ENCODE measurements at places on chromosomes 1 and 21.

- no peak for DNase-seq
These were observed 79.8 kb upstream of the IPO9 start for GRCh38 chr1:201749059-201749690.

- DNase-seq: no peak
These were observed 270.3 kb downstream of the RWDD3 start for GRCh38 chr1:95504321-95504720.

- DNase-seq: no peak
These were observed 10.9 kb downstream of the KRTAP22-2 start for GRCh38 chr21:30579346-30579745.

GRCh38 chr1:208078752-208079151 lies 165.4 kb downstream of the PLXNA2 start:
- DNase-seq: no peak

- no peak for DNase-seq
These were observed 146.1 kb downstream of the EDEM3 start for GRCh38 chr1:184608581-184608980.

- no peak for DNase-seq
These were observed 41.9 kb downstream of the UBE2G2 start for GRCh38 chr21:44759628-44760285.

GRCh38 chr21:25872271-25872670 lies 137.5 kb downstream of the GABPA start:
- no peak for DNase-seq

- DNase-seq: no peak
These were observed 827 bp downstream of the FMN2 start for GRCh38 chr1:240092301-240093119.

GRCh38 chr1:147434921-147435320 lies 106.4 kb upstream of the BCL9 start:
- no peak for DNase-seq

GRCh38 chr1:167207940-167208623 lies 12.6 kb upstream of the POU2F1 start:
- DNase-seq: no peak

GRCh38 chr1:229344139-229344538 lies 1.3 kb upstream of the CCSAP start:
- no peak for DNase-seq

DNA sequence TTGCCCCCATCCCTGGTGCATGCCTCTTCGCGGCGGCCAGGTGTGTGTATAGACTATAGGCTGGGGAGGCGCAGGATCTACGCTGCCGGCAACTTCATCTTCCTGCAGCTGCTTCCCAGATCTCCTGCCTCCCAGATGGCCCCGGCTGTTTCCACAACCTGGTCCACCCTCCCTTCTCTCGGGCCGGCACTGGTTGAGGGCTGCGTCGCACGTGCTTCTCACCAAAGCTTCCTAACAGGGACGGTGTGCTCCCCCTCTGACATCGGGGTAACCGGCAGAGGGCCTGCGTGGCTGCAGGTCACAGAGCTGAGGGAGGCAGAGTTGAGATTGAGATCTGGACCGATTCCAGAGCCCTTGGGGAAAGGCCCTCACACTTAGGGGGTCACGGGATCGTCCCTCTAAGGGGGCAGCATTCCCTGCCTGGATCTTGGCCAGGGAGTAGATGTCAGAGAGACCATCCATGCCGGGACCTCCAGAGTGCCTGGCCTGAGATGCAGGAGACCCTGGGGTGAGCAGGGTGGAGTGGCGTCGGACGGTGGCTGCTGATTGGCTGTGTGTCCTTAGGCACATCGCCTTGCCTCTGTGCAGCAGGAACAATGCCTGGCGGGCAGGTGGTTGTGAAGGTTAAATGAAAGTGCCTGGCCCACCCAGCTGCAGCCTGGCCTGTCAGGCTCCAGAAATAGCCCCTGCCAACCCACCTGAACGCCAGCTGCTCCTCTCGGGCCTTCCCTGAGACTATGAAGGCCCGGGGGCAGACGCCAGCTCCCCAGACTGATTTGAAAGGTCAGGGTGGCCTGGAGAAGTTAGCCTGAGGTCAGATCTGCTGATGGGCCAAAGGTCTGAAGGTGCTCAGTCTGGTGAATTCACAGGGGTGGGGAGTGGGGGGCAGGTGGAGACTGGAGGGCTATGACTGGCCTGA lies 6.1 kb upstream of the MASP2 start:
- peak; percentile 87 for DNase-seq

DNA sequence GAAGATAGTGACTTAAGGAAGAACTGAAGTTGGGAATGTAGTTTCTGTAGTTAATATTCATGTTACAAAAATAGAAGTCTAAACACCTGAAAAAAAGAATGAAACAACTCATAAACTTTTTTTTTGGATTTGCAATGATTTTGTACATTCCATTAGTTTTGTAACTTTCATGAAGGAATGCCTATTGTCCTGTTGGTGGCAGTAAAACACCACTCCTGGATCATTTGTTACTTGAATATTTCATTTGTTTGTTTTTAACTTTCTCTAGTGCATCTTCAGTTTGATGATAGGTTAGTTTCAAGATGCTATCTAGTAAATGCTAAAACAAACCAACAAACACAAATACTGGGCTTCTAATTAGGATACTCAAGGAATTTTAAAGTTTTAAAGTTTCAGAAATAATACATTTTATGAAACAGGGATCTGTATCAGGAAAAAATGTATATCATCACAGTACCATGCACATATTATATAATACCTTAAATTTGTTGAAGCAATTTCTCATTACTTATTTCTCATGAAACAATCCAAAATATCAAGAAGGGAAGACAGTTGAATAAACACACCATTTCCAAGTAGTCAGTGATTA lies 229.7 kb upstream of the CACYBP start:
- DNase-seq: no peak

- no peak for DNase-seq
These were observed 36.0 kb downstream of the EBNA1BP2 start for GRCh38 chr1:43135857-43136781.

DNA sequence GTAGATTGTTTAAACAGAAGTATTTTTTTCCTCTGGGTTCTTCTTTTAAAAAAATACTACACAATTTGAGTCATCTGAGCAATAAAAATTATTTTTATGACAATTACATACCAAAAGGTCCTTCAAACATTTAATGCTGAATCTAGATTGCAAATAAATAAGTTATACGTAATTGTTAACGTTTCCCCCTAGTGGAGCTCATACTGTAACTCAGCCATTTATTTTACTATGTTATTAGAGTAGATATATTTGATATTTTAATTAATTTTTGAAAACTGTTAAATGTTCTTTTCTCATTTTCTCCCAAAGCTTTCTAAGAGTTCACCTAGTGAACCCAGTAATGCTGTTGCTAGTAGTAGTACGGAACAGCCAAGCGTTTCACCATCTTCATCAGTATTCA lies 33.5 kb downstream of the ZMYM1 start:
- no peak for DNase-seq

DNA sequence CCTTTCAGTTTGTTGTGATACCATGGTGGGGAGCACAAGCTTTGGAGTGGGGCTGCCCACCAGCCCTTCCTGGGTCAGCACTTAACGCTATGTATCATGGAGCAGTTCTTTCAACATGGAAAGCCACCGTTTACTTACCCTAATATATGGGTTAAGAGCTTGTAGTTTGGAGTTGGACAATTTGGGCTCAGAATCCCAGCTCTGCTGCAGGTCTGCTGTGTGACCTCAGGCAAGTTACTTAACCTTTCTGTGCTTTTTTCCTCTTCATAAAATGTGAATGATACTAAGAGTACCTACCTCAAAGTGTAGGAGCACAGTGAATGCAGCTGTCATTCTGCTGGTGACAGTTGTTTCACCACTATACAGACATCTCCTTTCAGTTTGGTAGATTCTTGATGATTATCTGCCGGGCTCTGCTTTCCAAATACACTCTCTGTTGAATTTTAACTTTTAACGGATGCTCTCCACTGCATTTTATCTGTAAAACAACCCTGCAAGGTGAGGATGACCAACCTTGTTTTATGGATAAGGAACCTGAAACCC lies 23.8 kb downstream of the ALPL start:
- DNase-seq: no peak

DNA sequence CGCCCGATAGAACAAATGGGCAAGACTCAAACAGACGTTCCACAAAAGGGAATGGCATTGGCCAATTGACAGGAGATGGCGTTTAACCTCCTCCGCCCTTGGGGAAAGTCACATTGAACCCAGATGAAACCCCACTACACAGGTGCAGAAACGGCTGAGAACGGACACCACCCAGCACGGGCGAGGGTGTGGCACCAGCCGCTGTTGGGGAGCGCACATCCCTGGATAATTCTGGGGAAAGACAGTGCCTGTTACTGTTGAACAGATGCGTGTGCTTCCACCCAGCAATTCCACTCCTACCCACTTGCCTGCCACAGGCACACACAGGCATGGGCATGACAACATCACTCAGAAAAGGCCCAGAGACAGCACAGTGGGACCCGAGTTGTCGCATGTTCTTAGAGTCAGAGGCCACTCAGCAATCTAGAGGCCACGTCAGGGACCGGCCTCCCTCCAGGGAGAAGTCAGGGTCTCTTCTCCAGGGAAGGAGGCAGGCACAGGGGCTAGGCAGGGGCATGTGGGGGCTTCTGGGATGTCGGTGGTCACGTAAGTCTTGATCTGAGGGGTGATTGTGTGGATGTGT lies 15.2 kb downstream of the PRXL2B start:
- no peak for DNase-seq

GRCh38 chr1:111154021-111154999 lies 14.3 kb downstream of the CEPT1 start:
- DNase-seq: no peak

DNA sequence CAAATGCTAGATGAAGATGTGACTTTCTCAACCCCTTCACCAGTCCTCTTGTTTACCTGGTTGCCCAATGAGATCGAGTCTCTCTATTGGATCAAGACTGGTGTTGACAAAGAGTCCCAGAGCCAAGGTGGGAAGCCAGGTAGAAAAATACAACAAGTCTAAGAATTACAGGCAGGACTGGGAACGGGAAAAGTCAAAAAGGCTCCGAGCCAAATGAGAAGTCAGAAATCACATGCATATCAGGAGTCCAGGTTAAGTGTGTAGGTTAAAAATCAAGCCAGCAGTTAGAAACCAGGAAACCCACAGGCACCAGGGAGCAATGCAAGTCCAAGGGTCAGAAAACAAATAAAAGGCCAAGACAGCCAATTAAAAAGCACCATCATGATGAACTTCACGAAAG lies 27.4 kb upstream of the DUSP23 start:
- no peak for DNase-seq

GRCh38 chr1:220363196-220363837 lies 91.1 kb upstream of the RAB3GAP2 start:
- DNase-seq: no peak

- no peak for DNase-seq
These were observed 13.9 kb upstream of the IL20 start for GRCh38 chr1:206851341-206852010.

GRCh38 chr1:9031484-9032259 lies 5.4 kb upstream of the SLC2A7 start:
- DNase-seq: no peak

DNA sequence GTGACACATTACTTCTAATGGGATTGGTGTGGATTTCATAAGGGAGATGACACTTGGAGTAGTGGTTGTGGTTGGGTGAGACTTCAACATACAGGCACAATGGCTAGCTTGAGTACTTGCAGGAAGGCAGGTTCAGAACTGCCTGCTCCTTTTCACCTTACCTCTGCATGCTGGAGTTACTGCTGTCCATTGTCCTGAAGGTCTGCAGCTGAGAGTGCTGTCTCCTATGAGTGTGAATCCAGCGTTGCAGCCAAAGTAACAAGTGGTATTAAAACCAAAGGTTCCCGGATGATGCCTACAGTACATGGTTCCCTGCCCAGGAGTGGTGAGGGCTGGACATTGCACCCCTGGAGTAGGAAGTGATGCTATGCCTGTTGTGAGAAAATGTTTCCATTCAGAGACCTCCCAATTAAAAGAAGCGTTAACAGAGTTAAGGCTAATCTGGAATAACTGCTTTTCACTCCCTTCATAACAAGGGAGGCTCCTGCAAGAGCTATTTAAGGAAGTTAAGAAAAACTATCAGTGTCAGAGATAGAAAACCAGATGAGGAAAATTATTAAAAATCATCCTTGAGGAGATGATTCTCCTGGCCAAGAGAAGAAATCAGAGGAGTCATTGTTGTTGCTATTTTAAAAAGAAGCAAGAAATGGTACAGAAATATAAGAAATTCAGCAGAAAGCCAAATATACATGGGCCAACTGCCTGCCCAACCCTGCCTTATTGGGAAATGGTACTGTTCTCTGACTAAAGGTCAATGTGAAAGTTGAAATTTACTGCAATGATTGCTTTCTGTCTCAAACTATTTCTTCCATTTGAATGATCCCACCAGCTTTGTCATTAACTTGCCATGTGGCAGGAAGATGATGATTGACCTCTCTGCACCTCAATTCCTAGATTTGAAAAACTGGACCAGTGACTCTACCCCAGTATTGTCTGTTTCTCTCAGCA lies 9.8 kb upstream of the F5 start:
- no peak for DNase-seq

GRCh38 chr21:38917043-38917774 lies 111.5 kb downstream of the ETS2 start:
- DNase-seq: peak; percentile 79

GRCh38 chr1:248926401-248927182 lies 20.6 kb downstream of the PGBD2 start:
- no peak for DNase-seq

- DNase-seq: no peak
These were observed 25.2 kb downstream of the GFI1 start for GRCh38 chr1:92461364-92462097.

- DNase-seq: no peak
These were observed 5.1 kb downstream of the CLCNKA start for GRCh38 chr1:16026723-16027484.

- DNase-seq: no peak
These were observed 68.2 kb upstream of the TMPRSS2 start for GRCh38 chr21:41576013-41576615.

DNA sequence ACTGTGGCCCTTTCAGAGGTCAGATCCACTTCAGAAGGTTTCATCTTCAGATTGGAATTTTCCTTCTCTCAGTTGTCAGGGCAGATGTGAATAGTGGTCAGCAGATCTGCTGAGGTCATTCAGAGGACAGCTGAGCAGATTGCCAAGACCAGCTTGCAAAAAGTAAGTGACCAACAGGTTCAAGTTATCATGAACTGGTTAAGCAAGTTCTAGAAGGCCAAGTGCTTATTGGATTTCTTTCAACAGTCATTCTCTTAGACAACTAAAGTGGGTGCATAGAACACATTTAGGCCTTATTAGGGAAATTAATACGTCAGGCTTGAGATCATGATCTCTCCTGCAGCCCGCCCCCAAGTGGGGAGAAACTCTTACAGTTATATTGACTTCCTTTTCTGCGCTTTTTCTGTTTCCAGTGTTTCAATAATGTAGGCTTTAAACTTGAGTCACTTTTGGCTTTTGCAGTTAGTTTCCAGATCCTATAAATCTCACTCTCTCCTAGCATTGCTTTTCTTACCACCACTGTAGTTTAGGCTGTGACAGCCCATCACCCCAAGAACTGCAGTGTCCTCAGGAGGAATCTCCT lies 96.4 kb downstream of the C1orf21 start:
- DNase-seq: no peak

- no peak for DNase-seq
These were observed 2.9 kb upstream of the PFKL start for GRCh38 chr21:44296916-44297315.

Data from NCI-H1105 (cell line).